ENCODE measurements at places on chromosomes 4 and X. TPM values are rescaled to one million over a fixed set of nuclear protein-coding genes. Genes with fewer than 3 reads are reported as not detected.

DNA sequence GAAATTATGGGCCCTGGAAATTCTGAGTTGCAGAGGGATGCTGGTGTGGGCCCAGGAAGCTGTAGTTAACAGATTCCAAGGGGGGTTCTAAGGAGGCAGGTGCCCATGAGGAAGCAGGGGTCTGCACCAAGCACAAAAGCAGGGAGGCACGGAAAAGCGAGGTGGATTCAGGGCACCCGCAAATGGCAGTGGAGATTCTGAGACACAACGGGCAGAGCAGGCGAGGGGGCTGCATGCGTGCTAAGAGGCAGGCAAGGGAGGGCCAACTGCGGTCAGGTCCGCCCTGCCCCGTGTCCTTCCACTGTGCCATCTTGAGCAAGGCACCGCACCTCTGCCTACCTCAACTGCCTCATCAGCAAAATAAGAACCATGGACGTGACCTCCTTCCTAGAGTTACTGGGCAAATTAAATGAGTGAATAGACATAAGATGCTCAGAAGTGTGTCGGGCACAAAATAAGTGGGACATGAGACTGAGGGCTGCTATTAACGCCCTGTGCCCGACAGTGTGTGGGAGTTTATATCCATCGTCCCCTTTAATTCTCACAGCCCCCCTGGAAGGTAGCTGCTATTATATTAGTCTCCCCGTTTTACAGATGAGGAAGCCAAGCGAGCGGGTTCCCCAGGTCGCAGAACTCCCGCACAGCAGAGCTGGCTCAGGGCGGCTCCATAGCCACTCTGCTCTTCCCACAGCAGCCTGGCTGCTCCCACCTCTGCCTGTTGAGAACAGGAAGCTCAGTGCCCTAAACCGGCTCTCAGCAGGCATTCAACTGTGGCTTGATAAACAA, 67.6 kb downstream of the PPP2R2C start:
- DNase-seq = no peak
- no peak overlapping the region for H3K4me3 ChIP-seq
- H3K27ac ChIP-seq = no peak overlapping the region
- H3K4me1 ChIP-seq = no peaks in the 10 kb centered on the region
- H3K36me3 ChIP-seq = no peaks in the 10 kb centered on the region

The RAB40AL gene
- total RNA-seq = 0.75 TPM

DNA sequence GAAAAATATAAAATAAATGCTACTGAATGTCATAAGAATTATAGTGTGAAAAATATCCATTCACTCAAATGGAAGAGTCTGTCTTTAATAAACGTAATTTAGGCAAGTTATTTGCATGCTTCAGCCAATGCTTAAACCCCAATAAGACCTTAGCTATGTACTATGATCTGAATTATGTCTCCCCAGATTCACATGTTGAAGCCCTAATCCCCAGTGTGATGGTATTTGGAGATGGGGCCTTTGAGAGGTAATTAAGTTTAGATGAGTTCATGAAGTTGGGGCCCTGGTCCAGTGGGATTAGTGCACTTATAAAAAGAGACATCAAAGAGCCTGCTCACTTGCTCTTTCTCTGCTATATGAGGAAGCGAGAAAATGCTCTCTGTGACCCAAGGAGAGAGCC, 28.7 kb downstream of the SLC39A8 start:
- no peak overlapping the region for H3K27ac ChIP-seq
- DNase-seq = no peak
- H3K4me1 ChIP-seq = peaks cover 6% of the 10 kb centered on the region
- H3K4me3 ChIP-seq = no peak overlapping the region

DNA sequence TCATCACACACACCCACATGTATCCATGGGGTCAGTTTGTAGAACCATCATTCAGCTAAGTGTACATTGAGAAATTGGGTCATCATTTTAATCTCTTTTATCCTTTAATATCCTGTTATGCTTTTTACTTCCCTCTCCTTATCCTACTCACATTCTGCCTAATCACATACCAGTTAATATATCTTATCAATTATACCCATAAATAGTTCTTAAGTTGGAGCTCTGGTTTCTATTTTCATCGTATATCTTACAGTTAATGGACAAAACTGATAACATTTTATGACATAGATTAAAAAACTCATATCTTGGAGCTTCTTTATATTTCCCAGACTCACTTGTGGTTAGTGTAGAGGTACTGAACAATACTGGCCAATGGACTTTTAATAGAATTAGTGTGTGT, 729.5 kb upstream of the LCORL start:
- no peak for DNase-seq
- H3K27me3 ChIP-seq = no peaks in the 10 kb centered on the region
- H3K36me3 ChIP-seq = no peaks in the 10 kb centered on the region
- H3K27ac ChIP-seq = no peak overlapping the region
- no peak overlapping the region for H3K4me3 ChIP-seq
- H3K4me1 ChIP-seq = no peaks in the 10 kb centered on the region

DNA sequence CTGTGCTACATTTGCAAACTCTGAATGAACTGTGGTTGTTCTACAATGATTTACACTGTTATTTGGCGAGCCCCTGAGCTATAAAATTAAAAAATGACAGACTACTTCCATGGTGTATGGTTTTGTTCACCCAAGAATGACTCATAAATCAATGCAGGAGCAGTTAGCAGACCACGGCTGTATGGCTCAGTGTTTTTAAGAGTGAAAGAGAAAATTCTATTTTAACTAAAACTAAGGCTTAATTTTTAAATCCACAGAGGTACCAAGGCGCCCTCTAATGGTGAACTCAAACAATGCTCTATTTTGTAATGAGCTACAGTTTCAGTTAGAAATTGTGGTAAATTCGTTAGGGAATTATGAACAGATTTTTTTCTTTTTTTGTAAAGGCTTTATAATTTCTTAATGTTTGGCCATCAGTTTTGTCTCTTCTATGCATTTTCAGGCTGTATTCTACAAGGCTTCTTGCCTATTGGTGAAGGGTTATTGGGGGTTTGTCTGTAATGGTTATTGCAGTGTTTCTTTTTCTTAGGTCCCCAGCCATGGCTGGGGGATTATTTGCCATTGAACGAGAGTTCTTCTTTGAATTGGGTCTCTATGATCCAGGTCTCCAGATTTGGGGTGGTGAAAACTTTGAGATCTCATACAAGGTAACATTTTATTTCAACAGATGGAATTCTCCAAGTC, 32.5 kb downstream of the HMGB2 start:
- no peaks in the 10 kb centered on the region for H3K27me3 ChIP-seq
- no peak for DNase-seq
- no peak overlapping the region for H3K27ac ChIP-seq
- H3K4me1 ChIP-seq = no peaks in the 10 kb centered on the region

DNA sequence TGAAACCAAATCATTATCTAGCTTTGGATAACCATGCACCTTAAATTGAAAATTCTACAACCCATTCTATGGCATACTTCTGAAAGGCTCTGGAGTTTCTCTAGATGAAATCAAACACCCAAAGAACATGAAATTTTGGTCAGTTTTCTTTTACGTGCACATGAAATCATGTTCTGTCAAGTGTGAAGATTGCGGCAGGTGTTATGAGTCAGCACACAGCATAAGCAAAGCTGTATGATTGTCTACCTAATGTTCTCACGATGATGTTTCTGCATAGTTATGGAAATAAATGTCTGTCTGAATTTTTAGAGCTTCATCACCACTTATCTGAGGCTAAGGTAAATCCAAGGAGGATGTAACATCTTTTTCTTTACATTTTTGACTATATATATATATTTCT, 495.3 kb downstream of the IL1RAPL1 start:
- no peaks in the 10 kb centered on the region for H3K36me3 ChIP-seq
- H3K4me3 ChIP-seq = no peak overlapping the region
- H3K27ac ChIP-seq = no peak overlapping the region
- H3K4me1 ChIP-seq = no peaks in the 10 kb centered on the region
- DNase-seq = no peak

GRCh38 chr4:145773581-145774234, 93.8 kb downstream of the C4orf51 start:
- no peaks in the 10 kb centered on the region for H3K4me1 ChIP-seq
- no peak overlapping the region for H3K27ac ChIP-seq
- no peaks in the 10 kb centered on the region for H3K27me3 ChIP-seq
- no peaks in the 10 kb centered on the region for H3K36me3 ChIP-seq
- no peak for DNase-seq

DNA sequence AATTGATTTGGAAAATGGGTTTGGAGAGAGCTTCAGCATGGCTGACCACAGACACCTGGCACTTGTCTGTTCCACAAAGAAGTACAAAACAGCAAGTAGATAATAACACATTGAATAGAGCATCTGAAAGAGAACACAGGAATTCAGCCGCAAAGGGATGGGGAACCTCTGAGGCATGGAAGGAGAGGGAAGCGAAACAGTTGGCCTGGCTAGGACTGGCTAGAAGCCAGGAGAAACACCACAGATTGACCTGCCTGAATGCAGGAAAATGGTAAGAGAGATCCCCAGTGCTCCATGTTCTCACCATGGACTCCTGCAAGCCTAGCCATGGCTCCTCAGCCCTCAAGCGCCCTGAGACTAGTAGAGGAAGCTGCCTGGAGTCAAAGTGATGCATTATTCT, 169.7 kb upstream of the SH3RF1 start:
- no peak overlapping the region for H3K27ac ChIP-seq
- no peak overlapping the region for H3K4me3 ChIP-seq
- H3K36me3 ChIP-seq = no peaks in the 10 kb centered on the region
- no peaks in the 10 kb centered on the region for H3K27me3 ChIP-seq

GRCh38 chrX:41313419-41313818, 20.5 kb upstream of the DDX3X start:
- H3K4me3 ChIP-seq = no peak overlapping the region
- H3K27me3 ChIP-seq = no peaks in the 10 kb centered on the region
- H3K4me1 ChIP-seq = no peaks in the 10 kb centered on the region
- H3K27ac ChIP-seq = no peak overlapping the region
- H3K36me3 ChIP-seq = no peaks in the 10 kb centered on the region

The CCKAR gene
- not detected for total RNA-seq

DNA sequence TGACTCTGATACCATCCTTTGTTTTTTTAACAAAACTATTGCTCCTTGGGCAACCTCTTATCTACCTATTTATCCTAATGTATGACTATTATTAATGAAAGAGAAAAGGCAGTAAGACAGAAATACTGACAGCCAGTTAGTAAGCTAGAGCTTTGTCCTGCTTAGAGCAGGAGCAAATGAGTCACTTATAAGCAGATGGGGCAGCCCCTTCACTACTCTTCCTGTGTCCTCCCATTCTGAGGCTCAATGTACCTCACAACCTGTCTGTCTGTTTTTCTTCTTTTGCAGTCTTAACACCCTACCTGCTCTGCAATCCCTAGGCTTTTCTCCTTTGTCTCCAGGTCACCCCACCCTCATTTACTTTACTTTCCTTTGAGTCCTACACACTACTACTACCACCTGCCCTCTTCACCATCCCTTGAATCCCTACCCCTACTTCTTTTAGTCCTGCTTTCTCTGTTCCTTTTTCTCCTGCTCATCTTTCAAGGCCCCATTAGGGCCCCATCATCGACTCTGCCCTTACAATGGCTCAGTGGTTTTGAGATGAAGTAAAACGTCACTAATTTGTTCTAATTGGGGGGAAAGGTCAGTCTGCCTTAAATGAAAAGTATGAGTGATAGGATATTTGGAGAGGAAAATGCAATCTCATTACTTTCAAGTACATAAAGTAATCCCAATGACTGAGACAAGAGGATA, 294.3 kb downstream of the GUCY2F start:
- no peak overlapping the region for H3K4me3 ChIP-seq
- no peak overlapping the region for H3K27ac ChIP-seq
- H3K36me3 ChIP-seq = no peaks in the 10 kb centered on the region
- no peaks in the 10 kb centered on the region for H3K4me1 ChIP-seq
- no peak for DNase-seq
- H3K27me3 ChIP-seq = peaks cover 2% of the 10 kb centered on the region

The ADAMTS3 gene
- 0.25 TPM for total RNA-seq

GRCh38 chr4:6962211-6963041, 52.8 kb downstream of the TBC1D14 start:
- H3K27ac ChIP-seq = no peak overlapping the region
- no peak for DNase-seq

GRCh38 chr4:71253545-71253944, 85.3 kb upstream of the SLC4A4 start:
- no peaks in the 10 kb centered on the region for H3K36me3 ChIP-seq
- no peak overlapping the region for H3K27ac ChIP-seq
- peaks cover 16% of the 10 kb centered on the region for H3K4me1 ChIP-seq
- no peak overlapping the region for H3K4me3 ChIP-seq

GRCh38 chr4:2930758-2931511, 32.3 kb downstream of the NOP14 start:
- H3K4me1 ChIP-seq = peaks cover 7% of the 10 kb centered on the region
- no peaks in the 10 kb centered on the region for H3K27me3 ChIP-seq
- no peak overlapping the region for H3K4me3 ChIP-seq
- H3K27ac ChIP-seq = no peak overlapping the region

DNA sequence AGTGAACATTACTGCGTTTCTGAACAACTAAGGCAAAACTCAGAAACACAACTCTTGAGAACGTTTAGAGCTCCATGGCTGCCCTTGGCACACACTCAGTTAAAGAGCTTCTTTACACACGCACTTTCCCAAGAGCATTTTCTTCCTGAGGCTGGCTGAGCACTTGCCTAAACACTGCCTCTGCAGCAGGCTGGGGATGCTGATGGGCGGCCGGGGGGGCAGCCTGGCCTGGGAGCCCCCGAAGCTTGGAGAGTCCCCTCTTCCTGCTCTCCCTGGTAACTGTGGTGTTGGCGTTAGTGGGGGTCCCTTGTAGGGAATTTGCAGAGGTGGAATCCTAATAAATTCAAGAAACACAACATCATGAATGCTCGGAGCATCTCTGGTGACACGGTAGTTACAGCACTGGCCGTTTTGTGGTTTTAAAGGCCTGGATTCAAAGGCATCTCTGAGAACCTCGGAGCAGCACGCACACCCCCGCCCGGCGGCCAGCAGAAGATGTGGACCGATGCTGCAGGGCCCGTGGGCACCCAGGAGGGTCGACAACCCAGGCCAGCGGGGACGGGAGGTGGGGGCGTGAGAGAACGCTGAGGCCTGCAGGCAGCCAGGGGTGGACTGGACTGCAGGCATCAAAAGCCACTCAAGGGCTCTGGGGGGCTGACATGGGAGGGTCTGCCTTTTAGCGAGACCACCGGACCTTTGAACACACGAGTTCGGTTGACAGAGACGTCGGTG, 45.4 kb downstream of the FGFRL1 start:
- H3K36me3 ChIP-seq = no peaks in the 10 kb centered on the region
- no peak overlapping the region for H3K27ac ChIP-seq
- no peak for DNase-seq
- H3K27me3 ChIP-seq = no peaks in the 10 kb centered on the region

- H3K4me3 ChIP-seq = no peak overlapping the region
- no peaks in the 10 kb centered on the region for H3K4me1 ChIP-seq
- no peak for DNase-seq
- H3K27ac ChIP-seq = no peak overlapping the region
These were observed 9.6 kb upstream of the CHRNA9 start for GRCh38 chr4:40325406-40326019.

- no peak overlapping the region for H3K4me3 ChIP-seq
- no peaks in the 10 kb centered on the region for H3K27me3 ChIP-seq
- no peaks in the 10 kb centered on the region for H3K36me3 ChIP-seq
These were observed 10.9 kb upstream of the WFS1 start for GRCh38 chr4:6258741-6259140.

The GALNT7 gene
- 3.3 TPM for total RNA-seq

- no peak for DNase-seq
- H3K4me1 ChIP-seq = peaks cover 34% of the 10 kb centered on the region
- H3K4me3 ChIP-seq = peak overlapping the region; percentile 53
- H3K36me3 ChIP-seq = no peaks in the 10 kb centered on the region
- H3K27me3 ChIP-seq = peaks cover 51% of the 10 kb centered on the region
- H3K27ac ChIP-seq = no peak overlapping the region
These were observed 589 bp upstream of the NEUROG2 start for GRCh38 chr4:112516471-112517066.
